Pancreas (tissue), 10 donors: ENCODE measurements at places on chromosomes 6 and 20. TPM values are rescaled to one million over a fixed set of nuclear protein-coding genes. Genes with fewer than 3 reads are reported as not detected.

DNA sequence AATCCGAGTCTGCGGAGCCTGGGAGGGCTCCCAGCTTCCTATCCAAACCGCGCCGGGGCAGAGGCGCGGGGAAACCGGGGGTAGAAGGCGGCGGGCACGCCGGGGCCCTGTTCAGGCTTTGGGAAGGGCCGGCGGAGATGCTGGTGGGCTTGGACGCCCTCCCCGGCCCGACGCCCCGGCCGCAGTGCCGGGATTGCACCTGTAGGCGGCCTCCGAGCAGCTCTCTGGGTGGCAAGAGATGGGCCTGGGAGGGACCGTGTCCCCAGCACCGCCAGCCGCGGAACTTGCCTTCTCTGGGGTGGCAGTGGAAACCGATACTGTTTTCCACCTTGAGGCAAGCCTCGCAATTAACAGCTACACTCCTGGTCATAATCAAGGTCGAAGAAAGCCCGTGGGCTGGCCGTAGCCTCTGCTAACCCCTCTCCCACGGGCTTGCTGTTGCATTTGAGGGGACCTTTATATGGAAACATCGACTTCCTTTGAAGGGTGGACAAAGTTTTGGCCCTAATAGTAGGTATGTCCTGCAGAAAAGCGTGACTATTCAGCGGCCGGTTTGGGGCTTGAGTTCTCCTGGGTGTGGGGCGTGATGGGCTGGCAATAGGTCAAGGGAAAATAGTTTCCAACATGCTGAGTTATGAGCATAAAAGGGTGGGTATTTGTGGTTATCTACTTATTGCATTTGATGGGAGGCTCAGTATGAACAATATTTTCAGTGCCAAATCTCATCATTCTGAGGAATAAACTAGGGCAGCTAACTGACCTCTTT lies 1.1 kb upstream of the JAG1 start:
- H3K4me3 ChIP-seq: peak overlapping the region; percentile 57
- peak; percentile 85 for DNase-seq
- peak overlapping the region; percentile 100 for H3K27ac ChIP-seq
- no peaks in the 10 kb centered on the region for H3K27me3 ChIP-seq
- peaks cover 4% of the 10 kb centered on the region for H3K4me1 ChIP-seq

DNA sequence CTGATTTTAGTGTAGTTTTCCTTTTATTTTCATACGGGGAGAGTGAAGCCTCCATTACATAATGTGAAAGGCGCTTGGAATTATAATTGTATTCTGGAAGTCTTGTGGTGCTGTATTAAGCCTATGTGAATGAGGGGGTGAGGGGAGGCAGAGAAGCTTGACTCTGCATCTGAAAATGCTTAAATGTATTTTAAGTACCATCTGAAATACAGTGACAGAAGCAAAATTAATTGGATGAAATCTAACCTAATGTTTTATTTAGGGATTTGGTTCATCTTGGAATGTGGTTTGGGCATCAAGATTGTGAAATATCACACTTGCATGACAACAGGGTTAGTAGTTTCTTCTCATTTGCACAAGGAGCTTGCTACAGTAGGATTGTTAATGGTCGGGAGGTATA lies 41.2 kb downstream of the TMEM200A start:
- DNase-seq: no peak
- no peaks in the 10 kb centered on the region for H3K4me1 ChIP-seq
- no peak overlapping the region for H3K27ac ChIP-seq
- H3K36me3 ChIP-seq: no peaks in the 10 kb centered on the region

Gene SAMD10
- polyA plus RNA-seq: 5.6 TPM

GRCh38 chr6:35026434-35027222 lies 114.5 kb downstream of the TCP11 start:
- H3K36me3 ChIP-seq: no peaks in the 10 kb centered on the region
- DNase-seq: no peak
- no peaks in the 10 kb centered on the region for H3K27me3 ChIP-seq
- no peak overlapping the region for H3K27ac ChIP-seq

GRCh38 chr20:10527781-10528180 lies 92.7 kb downstream of the SLX4IP start:
- no peak overlapping the region for H3K27ac ChIP-seq
- no peaks in the 10 kb centered on the region for H3K36me3 ChIP-seq
- H3K4me1 ChIP-seq: no peaks in the 10 kb centered on the region

DNA sequence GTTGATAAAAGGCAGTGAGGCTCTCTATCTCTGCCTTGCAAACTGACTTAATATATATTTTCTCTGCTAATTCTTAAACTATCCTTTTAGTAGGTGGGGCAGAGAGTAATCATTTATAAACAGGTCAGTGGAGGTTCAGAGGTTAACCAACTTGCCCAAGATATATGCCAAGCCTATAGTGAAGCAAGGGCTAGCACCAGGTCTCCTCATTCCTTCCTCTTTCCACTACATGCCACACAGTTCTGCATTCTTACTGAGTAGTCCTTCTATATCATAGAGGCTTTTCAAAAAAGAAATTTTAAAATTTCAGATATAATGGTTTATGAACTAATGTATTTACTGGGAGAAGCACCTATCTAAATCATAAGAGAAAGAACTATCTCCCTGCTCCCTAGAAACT lies 8.5 kb downstream of the ARG1 start:
- no peak overlapping the region for H3K27ac ChIP-seq
- no peaks in the 10 kb centered on the region for H3K27me3 ChIP-seq
- DNase-seq: no peak

Gene RALGAPA2
- polyA plus RNA-seq: 10.2 TPM

Gene RIPPLY2
- 9.4 TPM for polyA plus RNA-seq

DNA sequence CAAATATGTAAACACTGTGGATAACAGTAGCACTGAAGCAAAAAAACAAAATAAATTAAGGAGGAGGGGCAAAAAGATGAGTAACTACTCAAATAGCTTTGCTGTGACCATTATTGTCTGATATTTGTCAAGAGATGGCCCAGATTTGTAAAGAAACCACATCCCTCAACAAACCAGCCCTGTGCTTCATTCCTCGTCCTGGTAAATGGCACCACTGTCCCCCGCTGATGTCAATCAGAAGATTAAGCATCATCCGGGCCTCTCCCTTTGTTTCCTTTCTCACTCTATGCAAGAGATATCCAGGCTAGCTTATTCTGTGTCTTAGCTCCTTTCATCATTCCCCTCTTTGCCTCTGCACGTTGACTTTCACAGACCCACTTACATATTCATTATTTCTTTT lies 259.0 kb downstream of the SYNE1 start:
- peaks cover 3% of the 10 kb centered on the region for H3K36me3 ChIP-seq
- peak overlapping the region; percentile 35 for H3K27ac ChIP-seq
- peaks cover 9% of the 10 kb centered on the region for H3K4me1 ChIP-seq
- H3K27me3 ChIP-seq: no peaks in the 10 kb centered on the region
- H3K4me3 ChIP-seq: peak overlapping the region; percentile 45

DNA sequence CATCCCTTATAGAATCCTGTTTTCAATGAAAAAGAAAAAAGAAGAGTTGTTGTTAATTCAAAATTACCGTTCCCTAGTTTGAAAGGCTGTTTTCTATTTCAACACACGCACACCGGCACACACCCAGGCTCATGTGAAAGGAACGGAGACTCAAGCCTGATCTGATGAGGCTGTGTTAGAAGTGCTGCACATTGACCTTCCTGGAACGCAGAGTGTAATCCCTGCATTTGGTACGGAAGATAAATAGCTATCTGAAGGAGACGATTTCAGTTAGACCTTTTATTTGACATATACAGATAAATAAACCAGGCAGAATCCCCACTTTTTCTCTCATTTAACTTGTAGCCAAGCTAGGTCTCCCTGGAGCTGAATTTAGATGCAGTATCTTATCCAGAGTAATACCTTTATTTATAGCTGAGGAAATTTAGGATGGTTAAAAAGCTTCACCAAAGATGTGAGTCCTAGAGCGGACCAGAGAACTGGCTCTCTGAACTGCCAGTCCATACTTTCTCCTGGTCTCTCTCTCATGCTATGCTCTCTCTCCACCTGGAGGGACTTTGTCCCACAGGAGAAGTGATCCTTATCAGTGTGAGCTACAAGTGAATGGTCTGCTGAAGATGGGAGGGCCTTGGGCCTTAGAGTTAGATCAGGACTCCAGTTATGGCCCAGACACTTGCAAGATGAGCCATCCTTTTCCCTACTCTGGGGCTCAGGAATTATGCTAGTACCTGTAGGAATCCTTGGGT lies 30.6 kb downstream of the MAP3K4 start:
- no peaks in the 10 kb centered on the region for H3K4me1 ChIP-seq
- no peak overlapping the region for H3K4me3 ChIP-seq
- H3K27me3 ChIP-seq: no peaks in the 10 kb centered on the region

DNA sequence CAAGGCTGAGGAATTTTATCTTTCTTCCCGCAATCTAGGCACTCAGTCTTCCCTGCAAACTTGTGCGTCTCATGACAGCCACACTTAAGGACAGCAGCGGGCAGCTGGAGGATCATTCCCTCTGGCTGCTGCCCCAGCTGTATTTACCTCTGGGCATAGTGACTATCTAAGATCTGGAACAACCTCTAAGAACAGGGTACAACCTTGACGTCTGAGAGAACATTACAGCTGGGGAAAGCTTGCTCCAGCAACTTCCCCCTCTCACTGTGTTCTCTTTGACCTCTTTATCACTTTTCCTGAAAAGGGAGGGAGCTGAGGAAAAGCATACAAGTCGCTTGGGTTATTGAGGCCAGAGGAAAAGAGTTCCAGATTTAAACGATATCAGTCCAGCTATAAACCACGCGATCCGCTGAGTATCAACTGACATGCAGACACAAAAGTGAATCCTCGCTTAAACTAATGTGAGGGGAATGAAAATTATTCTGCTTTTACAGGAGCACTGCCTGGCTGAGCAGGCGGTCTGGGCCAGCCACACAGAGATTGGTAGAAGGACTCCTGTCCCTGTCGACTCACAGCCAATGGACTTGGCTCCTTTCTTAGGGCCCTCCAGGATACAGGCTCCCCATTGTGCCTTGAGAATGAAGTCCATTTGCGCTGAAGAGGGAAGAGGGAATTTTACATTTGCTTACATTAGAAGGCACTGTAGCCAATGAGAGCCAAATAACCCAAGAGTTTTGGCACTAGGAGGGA lies 153.3 kb downstream of the QRSL1 start:
- H3K27me3 ChIP-seq: no peaks in the 10 kb centered on the region
- peak overlapping the region; percentile 99 for H3K27ac ChIP-seq
- H3K4me1 ChIP-seq: no peaks in the 10 kb centered on the region
- H3K4me3 ChIP-seq: peak overlapping the region; percentile 11
- peak; percentile 86 for DNase-seq

Gene MYB
- polyA plus RNA-seq: 0.07 TPM

DNA sequence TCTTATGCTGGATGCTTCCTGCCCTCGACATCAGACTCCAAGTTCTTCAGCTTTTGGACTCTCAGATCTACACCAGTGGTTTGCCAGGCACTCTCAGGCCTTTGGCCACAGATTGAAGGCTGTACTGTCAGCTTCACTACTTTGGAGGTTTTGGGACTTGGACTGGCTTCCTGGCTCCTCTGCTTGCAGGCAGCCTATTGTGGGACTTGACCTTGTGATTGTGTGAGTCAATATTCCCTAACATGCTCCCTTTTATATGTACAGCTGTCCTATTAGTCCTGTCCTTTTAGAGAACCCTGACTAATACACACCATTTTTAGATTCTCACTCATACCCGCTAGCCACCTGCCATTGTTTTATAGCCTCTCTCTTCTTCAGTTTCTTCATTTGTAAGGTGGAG lies 382.1 kb upstream of the TSHZ2 start:
- no peaks in the 10 kb centered on the region for H3K36me3 ChIP-seq
- no peak overlapping the region for H3K4me3 ChIP-seq
- no peaks in the 10 kb centered on the region for H3K4me1 ChIP-seq
- no peaks in the 10 kb centered on the region for H3K27me3 ChIP-seq
- no peak overlapping the region for H3K27ac ChIP-seq

DNA sequence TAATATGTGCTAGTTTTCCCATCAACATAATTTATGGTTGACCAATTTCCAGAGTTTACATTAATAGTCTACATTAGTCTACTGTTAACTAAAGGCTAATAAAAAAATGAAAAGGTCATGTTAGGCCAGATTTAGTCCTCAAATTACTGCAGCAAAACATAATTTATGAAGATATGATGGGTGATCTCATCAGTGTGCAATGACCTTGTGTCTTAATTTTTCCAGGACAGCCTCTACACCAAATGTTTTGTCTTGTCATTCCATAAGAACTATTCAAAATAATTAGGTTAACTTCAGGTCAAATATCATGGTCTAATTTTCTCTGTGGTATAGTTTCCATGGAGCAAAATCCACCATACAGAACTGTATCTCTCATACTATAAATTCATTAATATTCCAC lies 234.2 kb downstream of the COL12A1 start:
- no peak overlapping the region for H3K27ac ChIP-seq
- no peak for DNase-seq
- H3K4me1 ChIP-seq: peaks cover 7% of the 10 kb centered on the region
- no peaks in the 10 kb centered on the region for H3K27me3 ChIP-seq
- H3K36me3 ChIP-seq: no peaks in the 10 kb centered on the region

DNA sequence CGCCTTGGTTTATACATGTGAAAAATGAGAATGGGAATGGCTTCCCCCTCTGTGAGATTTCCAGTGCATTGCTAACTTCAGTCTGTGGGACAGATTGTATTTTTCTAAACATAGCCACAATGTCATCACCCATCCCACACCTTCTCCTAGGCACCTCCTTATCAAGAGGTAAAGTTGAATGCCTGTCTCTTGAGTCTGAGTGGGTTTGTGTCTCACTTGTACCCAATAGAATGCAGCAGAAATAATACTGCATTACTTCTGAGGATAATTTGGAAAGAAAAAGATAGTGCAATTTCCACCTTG lies 27.9 kb downstream of the RIN2 start:
- H3K27me3 ChIP-seq: no peaks in the 10 kb centered on the region
- H3K4me1 ChIP-seq: peaks cover 4% of the 10 kb centered on the region
- H3K4me3 ChIP-seq: no peak overlapping the region
- DNase-seq: no peak
- H3K27ac ChIP-seq: peak overlapping the region; percentile 2

- no peak for DNase-seq
- no peak overlapping the region for H3K4me3 ChIP-seq
- H3K27me3 ChIP-seq: no peaks in the 10 kb centered on the region
- H3K27ac ChIP-seq: no peak overlapping the region
- peaks cover 10% of the 10 kb centered on the region for H3K4me1 ChIP-seq
These were observed 88.9 kb downstream of the COL12A1 start for GRCh38 chr6:75116946-75117345.

Gene CLIC5
- 1.1 TPM for polyA plus RNA-seq

Gene MRS2
- polyA plus RNA-seq: 11.2 TPM

Gene SLC17A1
- polyA plus RNA-seq: 0.16 TPM

Gene DNMT3B
- 2.4 TPM for polyA plus RNA-seq

DNA sequence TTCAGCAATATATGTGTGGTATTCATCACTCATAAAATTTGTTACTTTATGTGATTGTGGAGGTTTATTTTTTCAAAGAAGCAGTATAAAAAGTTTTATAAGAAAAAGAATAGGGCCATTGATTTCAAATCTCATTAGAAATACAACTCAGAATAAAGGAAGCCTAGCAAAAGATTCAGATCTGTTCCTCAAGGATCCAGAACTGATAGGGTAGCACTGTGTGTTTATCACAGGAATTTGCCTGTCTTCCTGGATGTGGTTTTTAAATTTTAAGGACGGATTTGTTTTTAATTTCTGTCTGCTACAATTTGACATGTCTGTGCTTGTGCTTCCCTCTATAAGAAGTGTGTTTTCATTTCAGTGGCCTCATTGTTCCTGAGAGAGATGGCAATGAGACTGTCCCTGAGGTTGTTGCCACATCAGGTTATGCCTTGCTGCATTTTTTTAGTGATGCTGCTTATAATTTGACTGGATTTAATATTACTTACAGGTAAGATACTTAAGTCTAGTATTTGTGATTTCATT lies 74.6 kb downstream of the ATRN start:
- no peak overlapping the region for H3K27ac ChIP-seq
- no peak overlapping the region for H3K4me3 ChIP-seq
- no peak for DNase-seq
- H3K36me3 ChIP-seq: no peaks in the 10 kb centered on the region
- peaks cover 8% of the 10 kb centered on the region for H3K4me1 ChIP-seq

GRCh38 chr6:156917213-156917612 lies 140.0 kb downstream of the ARID1B start:
- no peak for DNase-seq
- no peaks in the 10 kb centered on the region for H3K4me1 ChIP-seq
- no peak overlapping the region for H3K4me3 ChIP-seq
- no peak overlapping the region for H3K27ac ChIP-seq
- no peaks in the 10 kb centered on the region for H3K36me3 ChIP-seq
